T-cell (primary cell): ENCODE measurements at places on chromosomes 2 and 18. TPM values are rescaled to one million over a fixed set of nuclear protein-coding genes. Genes with fewer than 3 reads are reported as not detected.

DNER gene
- not detected for total RNA-seq

PRSS56 gene
- not detected for total RNA-seq

GKN1 gene
- not detected for total RNA-seq

- no peak overlapping the region for H3K4me3 ChIP-seq
- DNase-seq: no peak
- peaks cover 36% of the 10 kb centered on the region for H3K4me1 ChIP-seq
- H3K27me3 ChIP-seq: peaks cover 25% of the 10 kb centered on the region
- H3K27ac ChIP-seq: no peak overlapping the region
These were observed 181.2 kb downstream of the ANAPC1 start for GRCh38 chr2:111702804-111703196.

- H3K4me3 ChIP-seq: no peak overlapping the region
- no peak for DNase-seq
- H3K4me1 ChIP-seq: no peaks in the 10 kb centered on the region
- H3K36me3 ChIP-seq: no peaks in the 10 kb centered on the region
These were observed 49.7 kb downstream of the CTAGE1 start for GRCh38 chr18:22368021-22368420.
